Placental epithelial cell (primary cell): ENCODE measurements at places on chromosomes 6 and 20. TPM values are rescaled to one million over a fixed set of nuclear protein-coding genes. Genes with fewer than 3 reads are reported as not detected.

The GTSF1L gene
- not detected in 2 replicates for total RNA-seq

The MICB gene
- 1.1 TPM in 1 of 2 replicates, not detected in the other for total RNA-seq

The NKX2-4 gene
- total RNA-seq: not detected in 2 replicates

The FAM83B gene
- 58.9 and 74.4 TPM in 2 replicates for total RNA-seq

The MYBL2 gene
- 6.3 and 45.0 TPM in 2 replicates for total RNA-seq

The CFB gene
- 0.39 TPM in 1 of 2 replicates, not detected in the other for total RNA-seq

The MAS1 gene
- not detected in 2 replicates for total RNA-seq

The DTD1 gene
- 21.6 and 51.5 TPM in 2 replicates for total RNA-seq

The ABCC10 gene
- total RNA-seq: 24.0 and 28.3 TPM in 2 replicates

The GPSM3 gene
- total RNA-seq: 0.79 and 2.2 TPM in 2 replicates

The RAD21L1 gene
- total RNA-seq: under 0.01 TPM in 1 of 2 replicates, not detected in the other

The HLA-DQA2 gene
- total RNA-seq: not detected in 2 replicates

The KHDC1L gene
- not detected in 2 replicates for total RNA-seq

The SEL1L2 gene
- not detected in 2 replicates for total RNA-seq

The RBBP8NL gene
- 2.4 and 3.5 TPM in 2 replicates for total RNA-seq

The MCCD1 gene
- total RNA-seq: not detected in 2 replicates

The SLC2A10 gene
- 73.6 and 79.7 TPM in 2 replicates for total RNA-seq
